T-helper 2 cell treated with Interferon-gamma antibody and Interleukin-4, amounts not matched to agents 5 μg/mL and 100 μg/mL, for 36 hours (primary cell): ENCODE measurements at places on chromosomes 3 and 15.

- no peak for DNase-seq
Measured at GRCh38 chr3:138452436-138452835, 18.0 kb downstream of the ESYT3 start.

GRCh38 chr3:37996785-37997301, 6.3 kb downstream of the VILL start:
- peak; percentile 75 for DNase-seq

DNA sequence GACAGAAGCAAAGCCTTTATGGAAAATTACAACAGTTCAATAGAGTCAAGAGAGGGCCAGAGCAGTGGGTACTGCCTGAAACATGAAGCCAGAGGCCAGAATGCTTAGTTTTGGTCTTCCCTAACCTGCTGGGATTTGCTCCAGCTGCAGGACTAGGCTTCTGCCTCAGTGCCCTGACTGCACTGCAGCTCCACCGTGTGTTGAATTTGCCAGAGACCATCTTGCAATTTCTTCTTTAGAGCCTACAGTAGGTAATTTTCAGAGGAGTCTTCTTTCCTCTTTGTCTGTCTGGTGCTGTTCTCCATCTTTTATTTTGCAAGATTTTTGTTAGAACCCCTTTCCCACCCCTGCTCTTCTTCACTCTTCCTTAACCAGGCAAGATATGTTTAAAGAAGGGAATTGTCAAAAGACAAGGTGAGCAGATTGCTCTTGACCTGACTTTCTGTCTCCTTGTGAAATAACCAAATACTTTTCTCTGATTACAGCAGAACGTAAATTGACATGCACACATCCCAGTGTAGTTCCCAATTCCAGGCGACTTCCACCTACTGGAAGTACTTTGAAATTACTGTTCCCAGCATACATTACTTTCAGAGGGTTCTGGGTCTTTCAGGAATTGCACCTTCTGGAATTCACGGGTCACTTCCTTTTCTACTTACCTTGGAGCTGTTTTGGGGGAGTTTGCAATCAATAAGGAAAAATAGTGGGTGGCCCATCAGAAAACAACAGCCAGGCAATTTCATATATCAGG, 161.2 kb downstream of the MINAR1 start:
- no peak for DNase-seq

DNA sequence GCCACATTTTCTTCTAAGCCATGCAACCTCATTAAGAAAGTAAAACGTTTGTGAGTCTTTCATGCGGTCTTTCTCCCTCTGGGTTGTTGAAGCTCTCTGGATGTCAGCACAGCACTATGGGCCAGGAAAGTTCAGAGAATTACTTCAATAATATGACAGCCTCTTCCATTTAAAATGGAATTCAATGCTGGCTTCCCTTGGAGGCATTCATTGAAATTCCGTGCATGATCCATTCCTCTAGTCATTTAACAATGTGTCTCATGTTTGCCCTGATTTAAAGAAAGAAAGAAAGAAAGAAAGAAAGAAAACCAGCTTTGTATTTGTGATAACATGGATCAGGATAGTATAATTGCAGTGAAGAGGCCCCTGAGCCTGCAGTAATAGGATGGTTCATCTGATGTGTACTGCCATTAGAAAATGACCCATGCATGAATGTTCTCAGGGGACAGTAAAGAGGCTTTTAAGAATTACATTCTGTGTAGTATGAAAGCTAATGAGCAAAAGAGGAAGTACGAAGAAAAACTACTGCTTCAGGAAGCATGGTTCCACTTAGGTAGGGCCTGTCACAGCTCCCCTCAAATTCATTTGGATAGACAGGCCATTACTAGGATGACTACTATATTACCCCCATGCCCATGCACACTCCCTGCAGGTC, 146.0 kb downstream of the ARPP21 start:
- no peak for DNase-seq

- no peak for DNase-seq
Measured at GRCh38 chr3:159482241-159482993, 506.2 kb upstream of the IL12A start.

DNA sequence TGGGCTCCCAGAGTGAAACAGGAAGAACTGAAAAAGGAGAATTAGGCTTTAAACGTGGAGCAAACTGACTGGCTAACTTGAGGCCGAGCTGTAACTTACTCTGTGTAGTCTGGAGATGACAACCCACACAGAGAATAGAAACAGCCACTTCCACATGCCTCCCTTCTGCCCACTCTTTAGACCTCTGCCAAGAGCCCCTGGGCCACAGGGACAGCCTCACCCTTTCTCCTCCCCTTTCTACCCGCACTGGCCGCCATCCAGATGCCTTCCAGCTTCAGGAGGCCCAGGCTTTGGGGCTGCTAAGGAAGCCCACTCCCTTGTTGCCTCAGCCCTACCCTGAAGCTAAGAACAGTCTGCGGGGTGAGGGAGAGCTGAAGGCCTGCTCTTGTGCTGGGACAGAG, 6.8 kb downstream of the ARHGAP31 start:
- DNase-seq: no peak

DNA sequence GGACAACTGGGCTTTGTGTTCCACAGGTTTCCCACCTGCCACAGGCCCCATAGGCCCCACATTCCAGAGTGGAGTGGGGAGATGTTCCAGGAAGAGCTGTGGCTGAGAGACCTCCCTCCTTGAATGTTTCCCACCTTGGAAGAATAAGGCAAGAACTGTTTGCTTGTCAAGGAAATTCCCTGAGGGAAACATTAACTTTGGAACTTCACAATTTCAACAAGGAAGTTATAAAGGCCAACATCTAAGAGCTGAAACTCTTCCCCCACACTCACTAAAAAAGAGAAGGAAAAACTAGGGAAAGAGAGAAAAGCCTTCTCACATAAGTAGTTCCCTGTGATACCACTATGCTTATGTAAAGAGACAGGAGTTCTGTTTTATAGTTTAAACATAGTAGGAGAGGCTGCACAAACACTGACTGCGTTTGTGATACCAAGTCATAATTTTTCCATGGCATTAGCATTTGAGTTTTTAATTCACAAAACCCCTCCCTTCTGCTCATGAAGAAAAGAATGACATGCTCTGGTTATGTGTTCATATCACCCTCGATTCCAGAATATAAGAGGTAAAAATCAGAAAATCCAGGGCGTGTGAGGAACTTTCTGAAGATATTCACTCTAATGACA, 39.8 kb upstream of the SPRED1 start:
- no peak for DNase-seq

DNA sequence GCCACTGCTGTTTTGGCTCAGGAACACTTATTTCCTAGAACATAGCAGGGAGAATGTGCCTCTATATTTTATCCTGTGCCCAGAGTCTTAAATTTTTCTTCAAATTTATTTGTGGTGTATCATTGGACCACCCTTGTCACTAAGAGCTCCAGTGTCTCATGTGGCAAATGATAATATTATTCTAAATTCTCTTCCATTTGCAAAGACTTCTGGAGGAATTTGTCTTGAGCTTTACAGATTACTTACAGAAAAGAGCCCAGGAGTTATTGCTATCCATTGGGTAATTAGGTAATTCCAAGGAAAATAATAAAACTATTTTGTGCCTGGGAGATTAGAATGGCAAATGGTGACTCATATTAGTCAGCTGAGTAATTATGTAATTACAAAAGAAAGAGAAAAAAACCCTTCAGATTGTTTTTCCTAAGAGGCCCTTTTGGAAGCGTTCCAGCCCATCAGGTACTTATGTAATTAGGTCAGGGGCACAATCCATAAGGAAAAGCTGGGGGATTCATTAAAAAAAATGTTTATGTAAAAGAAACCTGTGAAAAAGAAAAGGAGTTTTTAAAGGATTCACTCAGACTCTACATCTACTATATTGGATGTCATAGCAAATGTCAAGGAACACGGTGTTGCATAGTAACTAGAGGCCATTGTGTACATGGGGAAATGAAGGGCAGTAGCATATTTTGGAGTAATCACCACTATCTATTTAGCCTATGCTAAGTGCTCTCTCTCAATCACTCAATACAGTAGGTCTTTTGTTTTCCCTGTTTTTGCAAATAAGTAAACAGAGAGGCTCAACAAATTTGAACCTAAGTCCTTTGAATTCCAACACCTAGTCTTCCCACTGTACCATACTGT, 380.9 kb upstream of the RARB start:
- DNase-seq: no peak

- no peak for DNase-seq
Measured at GRCh38 chr3:152830245-152830644, 4.7 kb upstream of the P2RY1 start.

DNA sequence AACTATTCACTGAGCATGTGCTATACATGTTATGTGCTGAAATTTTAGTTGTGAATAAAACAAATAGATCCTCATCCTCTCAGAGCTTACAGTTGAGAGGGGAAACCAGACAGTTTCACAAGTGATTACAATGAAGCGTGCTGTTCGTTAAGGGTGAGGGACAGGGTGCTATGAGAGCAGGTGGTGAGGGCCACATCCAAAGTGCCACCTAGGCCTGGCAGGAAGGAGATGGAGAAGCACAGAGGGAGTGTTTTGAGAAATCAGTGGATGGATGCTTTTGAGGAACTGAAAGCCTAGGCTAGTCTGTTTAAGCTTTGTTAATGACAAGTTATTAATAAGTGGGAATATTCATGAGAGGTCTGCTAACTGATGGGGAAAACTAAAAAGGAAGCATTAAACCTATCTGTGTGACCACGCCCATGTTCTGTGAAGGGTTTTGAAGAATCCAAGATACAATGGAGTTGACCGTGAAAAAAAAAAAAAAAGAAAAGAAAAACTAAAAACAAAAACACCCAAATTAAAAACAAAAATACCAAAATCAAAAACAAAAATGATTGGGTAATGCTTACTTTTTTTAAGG, 7.3 kb downstream of the MCTP2 start:
- DNase-seq: no peak

DNA sequence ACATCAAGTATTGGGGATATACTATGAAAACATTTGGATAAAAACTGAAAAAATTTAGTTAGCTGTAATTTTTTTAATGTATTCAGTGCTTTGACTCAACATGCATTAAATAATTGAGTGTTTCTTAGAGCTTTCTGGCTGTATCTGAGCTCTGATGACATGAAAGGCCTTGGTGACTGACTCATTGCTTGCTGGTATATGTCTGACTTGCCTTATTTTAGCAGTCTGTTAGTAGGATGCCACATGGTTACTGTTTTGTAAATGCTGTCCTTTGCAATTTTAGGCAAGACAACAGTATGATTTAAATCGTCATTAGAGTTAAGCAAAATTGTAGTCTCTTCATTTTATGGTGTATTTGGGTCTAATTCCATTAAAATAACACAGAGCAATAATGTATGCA, 199.2 kb downstream of the GHSR start:
- no peak for DNase-seq

DNA sequence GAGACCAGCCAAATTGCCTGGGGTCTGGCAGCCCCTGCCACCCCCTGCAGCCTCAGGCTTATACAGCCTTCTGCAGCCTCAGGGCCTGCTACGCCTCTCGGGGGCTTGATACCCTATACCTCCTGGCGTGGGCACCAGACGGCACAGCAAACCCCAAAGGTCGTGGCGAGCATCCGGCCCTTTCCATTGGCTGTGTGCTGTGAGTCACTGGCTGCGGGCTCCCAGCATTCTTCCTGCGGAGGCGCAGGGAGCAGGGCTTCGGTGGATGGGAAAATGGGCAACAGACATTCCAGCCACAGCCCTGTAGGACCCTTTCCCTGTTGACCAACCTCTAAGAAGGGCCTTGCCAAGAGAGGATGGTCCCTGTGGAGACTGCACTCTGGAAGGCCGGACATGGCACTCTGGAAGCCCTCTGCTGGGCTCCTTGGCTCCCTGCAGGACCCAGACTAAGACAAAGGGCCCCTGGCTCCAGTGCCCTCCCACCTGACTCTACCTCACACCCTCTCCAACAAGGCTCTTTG, 59.6 kb downstream of the ITGA11 start:
- no peak for DNase-seq

DNA sequence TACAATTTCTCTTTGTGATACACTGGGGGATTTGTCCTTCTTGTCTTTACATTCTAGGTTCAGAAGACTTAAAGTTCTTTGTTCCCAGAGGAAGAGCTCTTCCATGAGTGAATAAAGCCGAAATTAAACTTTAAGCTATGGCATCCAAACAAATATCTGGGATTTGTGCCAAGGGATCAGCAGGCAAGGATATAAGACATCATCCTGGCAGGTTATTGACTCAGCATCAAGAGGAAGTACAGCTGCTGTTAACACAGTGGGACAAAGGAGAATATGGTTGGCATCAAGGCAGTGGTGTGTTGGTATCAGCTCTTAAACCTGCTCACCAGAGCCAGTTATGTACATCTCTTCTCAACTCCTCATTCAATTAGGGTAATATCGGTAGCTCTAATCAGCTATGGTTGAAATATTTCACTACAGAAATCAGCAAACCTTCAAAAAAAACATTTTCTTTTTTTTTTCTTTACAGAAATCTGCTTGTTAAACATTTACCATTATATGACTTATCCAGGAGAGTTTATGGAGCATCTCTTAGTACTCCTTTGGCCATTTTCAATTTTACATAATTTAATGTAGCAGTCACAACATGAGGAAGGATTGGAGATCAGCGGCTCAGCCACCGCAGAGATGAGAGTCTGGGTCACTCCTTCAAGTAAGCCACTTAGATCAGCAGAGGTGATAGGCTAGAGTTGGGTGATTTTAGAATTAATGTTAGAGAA, 1198.6 kb upstream of the EPHA6 start:
- DNase-seq: no peak

GRCh38 chr3:143495527-143495926, 352.7 kb downstream of the SLC9A9 start:
- no peak for DNase-seq

DNA sequence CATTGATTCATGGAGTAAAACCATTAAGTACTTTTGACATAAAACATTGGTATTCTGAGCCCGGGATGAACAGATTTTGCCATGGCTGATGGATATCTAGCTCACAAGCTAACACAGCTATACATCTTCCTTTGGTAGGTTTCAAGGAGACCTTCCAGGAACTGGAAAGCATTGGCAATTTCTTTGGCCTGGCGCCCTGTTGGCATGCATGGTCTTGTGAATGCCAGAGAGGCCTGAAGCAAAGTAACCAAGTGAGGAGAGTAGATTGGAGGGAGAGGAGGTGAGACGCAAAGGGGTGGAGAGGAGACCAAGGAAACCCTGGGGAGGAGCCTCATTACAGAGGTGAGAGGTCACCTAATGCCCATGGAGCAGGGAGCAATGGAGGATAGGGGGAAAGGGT, 67.2 kb downstream of the SQOR start:
- no peak for DNase-seq

- no peak for DNase-seq
Measured at GRCh38 chr3:56137415-56137814, 330.9 kb downstream of the ERC2 start.

DNA sequence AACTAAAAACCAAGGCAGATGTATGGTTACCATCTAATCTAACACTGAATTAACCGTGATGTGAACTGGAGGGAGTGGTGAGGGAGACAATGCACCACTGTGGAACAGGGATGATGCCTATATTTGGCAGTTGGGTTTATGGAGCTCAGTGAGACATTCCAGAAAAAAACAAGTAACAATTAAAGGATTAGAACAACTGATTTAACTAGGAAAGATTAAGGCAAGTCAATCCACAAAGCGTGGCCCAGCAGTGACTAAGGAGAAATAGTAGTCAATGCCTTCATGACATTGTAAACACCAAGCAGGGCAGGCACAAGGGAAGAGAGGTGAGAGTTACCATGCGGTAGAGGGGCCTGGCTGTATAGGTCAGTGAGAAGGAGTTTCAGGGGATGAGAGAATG, 38.1 kb downstream of the CHAC1 start:
- no peak for DNase-seq
